ENCODE measurements at places on chromosomes 2 and 18.
A peak's percentile ranks its signal among the peaks of the same experiment; 100 is the strongest.

- peak; percentile 5 for DNase-seq
Observed at GRCh38 chr2:37156071-37156856, 516 bp downstream of the EIF2AK2 start.

GRCh38 chr2:175964195-175964594, 37.9 kb downstream of the LNPK start:
- DNase-seq = no peak

- no peak for DNase-seq
Observed at GRCh38 chr2:105432749-105433148, 33.9 kb upstream of the FHL2 start.

GRCh38 chr2:54416166-54416813, 39.8 kb upstream of the SPTBN1 start:
- no peak for DNase-seq

DNA sequence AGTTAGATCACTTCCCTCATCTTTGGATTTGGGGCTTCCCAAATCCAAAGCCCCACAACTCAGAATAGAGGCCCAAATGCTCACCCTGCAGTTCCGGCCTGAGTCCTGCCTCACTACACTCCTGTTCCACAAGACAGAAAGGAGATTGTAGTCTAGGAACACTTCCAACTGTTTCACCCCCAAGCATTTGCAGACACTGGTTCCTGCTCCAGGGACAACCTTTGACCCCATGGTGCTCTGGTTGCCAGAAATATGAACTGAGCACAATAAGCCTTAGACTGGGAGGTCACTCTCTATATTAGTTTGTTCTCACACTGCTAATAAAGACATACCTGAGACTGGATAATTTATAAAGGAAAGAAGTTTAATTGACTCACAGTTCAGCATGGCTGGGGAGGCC, 49.0 kb downstream of the HRH4 start:
- DNase-seq = no peak

DNA sequence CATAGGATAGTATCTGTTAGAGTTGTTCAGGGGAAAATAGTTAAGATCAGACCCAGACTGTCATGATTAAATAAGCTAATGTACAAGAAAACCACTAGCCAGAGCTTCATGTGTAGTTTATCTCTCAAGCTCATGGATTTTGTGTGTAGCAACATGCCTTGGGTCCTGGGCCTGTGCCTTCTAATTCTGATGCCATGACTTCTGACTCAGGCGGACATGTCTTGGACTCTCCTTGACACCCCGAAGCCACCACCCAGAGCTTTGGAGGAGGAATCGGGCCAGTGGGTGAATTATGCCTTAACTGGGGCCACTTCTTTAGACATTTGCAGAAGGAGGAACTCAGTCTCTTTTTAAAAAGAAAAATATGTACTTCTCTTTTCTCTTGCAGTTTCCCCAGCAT, 68.7 kb downstream of the NPAS2 start:
- no peak for DNase-seq
